C1 segment of cervical spinal cord (tissue), 14 donors: ENCODE measurements at places on chromosomes 3 and 15.
A peak's percentile ranks its signal among the peaks of the same experiment; 100 is the strongest.

GRCh38 chr15:98674336-98674735 lies 26.0 kb downstream of the IGF1R start:
- no peak for DNase-seq

DNA sequence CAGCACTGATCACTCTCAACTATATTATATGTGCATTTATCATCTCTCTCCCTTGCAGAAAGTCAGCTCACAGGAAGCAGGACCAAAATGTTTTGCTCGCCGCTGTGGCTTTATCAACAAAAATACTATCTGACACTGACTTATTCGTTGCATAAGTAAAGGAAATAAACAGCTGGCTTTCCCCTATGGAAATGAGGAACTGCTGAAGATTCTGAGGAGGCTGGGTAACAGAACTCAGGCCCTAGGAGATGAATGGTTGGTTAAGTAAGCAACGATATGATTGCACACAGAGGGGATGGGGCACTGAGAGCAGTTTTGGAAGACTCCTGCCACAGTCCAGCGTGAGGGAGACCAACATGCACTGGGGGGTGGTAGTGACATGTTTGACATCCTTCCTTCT lies 181.1 kb downstream of the STT3B start:
- DNase-seq: no peak

- no peak for DNase-seq
These were observed 10.3 kb downstream of the DCBLD2 start for GRCh38 chr3:98890965-98891910.

GRCh38 chr3:21913791-21914190 lies 162.8 kb upstream of the ZNF385D start:
- DNase-seq: no peak

GRCh38 chr15:67120839-67121643 lies 55.6 kb downstream of the SMAD3 start:
- no peak for DNase-seq

GRCh38 chr3:185079625-185080024 lies 73.2 kb downstream of the C3orf70 start:
- no peak for DNase-seq

GRCh38 chr15:52652286-52652685 lies 26.9 kb downstream of the ATOSA start:
- no peak for DNase-seq

GRCh38 chr15:79942741-79943481 lies 28.1 kb downstream of the BCL2A1 start:
- DNase-seq: no peak

DNA sequence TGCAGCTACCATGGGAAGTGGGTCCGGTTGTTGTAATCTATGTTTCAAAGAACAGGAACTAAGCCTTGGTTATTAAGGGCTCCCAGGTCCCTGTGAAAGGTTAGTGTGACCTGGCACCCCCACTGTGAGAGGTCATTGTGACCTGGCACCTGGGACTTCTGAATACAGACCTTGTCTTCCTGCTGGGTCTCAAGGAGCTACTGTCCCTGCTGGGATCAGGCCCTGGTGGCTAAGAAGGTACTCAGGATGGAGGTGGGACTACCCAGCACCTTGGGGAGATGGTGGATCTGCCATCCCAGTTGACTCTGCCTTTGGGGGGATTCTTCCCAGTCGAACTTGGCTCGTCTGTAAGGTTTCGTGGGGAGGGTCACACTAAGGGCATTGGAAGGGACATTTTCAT lies 10.3 kb upstream of the SLCO2A1 start:
- DNase-seq: no peak

DNA sequence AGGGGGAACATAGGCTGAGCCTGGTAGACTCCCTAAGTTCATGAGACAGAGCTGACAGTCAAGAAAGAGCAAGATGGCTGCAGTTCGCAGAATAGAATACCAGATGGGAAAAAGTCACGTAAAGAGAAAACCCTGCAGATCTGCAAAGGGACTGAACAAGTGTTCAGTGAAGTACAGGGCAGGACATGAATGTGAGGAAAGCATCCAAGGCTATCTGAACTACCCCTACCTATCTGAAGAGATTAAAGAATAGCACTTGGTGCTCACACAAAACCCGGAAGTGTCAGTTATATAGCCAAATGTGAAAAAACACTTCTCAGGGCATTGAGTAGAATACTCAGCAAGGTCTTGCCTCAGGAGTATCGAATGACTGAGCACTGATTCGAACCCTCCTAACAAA lies 44.0 kb downstream of the GOLGB1 start:
- DNase-seq: no peak

- no peak for DNase-seq
These were observed 14.2 kb downstream of the POC1A start for GRCh38 chr3:52140000-52140399.

DNA sequence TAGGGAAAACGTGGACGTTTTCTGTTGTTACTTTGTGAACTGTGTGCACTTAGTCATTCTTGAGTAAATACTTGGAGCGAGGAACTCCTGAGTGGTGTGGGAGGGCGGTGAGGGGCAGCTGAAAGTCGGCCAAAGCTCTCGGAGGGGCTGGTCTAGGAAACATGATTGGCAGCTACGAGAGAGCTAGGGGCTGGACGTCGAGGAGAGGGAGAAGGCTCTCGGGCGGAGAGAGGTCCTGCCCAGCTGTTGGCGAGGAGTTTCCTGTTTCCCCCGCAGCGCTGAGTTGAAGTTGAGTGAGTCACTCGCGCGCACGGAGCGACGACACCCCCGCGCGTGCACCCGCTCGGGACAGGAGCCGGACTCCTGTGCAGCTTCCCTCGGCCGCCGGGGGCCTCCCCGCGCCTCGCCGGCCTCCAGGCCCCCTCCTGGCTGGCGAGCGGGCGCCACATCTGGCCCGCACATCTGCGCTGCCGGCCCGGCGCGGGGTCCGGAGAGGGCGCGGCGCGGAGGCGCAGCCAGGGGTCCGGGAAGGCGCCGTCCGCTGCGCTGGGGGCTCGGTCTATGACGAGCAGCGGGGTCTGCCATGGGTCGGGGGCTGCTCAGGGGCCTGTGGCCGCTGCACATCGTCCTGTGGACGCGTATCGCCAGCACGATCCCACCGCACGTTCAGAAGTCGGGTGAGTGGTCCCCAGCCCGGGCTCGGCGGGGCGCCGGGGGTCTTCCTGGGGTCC lies at the start of gene TGFBR2:
Gene TGFBR2, plus strand, starts transcription at position 301 of the 731 bp plus-strand sequence. Its CDS starts 283 bp downstream, at position 584.
- no peak for DNase-seq

DNA sequence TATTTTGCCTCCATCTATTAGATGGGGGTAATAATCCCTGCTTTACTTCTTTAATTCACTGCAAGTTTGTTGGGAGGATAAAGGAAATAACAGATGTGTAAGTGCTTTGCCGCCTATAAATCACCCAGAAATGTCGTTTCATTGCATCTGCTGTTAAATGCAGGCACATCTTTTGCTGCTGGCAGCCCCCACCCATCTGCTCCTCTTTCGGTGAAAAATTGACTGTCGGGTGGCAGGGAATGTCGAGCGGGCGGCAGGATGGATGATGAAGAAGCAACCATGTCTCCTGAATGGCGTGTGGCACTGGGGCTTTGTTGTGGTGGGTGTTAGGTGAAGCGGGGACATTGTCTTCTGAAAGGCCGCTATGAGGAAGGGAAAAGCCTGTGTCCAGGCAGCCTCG lies 543 bp upstream of the REC114 start:
- no peak for DNase-seq

DNA sequence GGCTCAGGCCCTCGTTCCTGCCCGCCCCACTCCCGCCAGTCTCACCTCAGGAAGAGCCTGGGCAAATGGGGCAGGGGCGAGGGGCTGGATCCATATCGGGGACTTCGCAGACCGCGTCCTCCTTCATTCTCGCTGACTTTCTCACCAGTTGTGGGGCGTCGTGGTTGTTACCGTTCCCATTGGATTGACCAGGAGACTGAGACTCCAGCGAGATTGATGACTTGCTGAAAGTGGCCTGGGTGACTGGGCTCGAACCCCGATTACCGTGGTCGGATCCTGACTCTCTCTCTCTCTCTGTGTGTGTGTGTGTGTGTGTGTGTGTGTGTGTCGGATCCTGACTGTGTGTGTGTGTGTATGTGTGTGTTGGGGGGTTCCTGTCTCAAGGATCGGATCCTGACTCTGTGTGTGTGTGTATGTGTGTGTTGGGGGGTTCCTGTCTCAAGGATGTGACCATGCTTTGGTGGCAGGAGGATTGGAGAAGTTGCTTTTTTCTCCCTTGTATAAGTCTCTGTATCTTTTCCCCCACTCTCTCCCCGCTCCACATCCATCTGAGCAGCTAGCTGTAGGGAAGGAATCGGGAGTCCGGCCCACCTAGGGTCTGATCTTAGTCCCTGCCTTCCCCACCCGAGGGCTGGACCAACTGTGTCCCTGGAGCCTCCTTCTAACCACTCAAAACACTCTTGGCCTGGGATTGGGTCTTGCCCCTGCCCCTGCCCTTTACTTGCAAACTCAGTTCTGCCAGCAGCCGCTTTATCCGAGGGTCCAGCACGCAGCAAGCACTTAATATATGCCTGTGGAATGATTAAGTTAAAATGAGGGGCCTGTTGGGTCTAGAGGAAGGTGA lies 603 bp downstream of the PLEKHO2 start:
- peak; percentile 53 for DNase-seq

- no peak for DNase-seq
These were observed 544.1 kb downstream of the TUSC7 start for GRCh38 chr3:117253636-117254035.

DNA sequence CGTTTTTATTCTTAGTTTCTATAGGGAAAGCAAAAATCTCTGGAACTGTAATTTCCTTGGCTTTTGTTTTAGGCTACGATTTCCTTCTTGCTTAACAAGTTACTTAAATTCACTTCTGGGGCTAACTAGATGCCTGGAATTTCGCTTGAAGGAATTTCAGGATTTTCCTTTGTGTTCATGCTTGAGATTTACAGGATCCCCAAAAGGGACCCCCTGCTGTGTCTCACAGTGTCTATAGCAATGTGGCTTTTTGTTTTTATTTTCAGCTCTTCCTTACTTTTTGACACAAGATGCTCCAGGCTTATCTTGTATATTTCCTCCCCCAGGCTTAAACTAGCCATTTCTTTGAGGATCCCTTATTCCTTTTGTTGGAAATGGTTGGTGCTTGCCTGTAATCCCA lies 95.5 kb upstream of the DPPA4 start:
- DNase-seq: no peak

DNA sequence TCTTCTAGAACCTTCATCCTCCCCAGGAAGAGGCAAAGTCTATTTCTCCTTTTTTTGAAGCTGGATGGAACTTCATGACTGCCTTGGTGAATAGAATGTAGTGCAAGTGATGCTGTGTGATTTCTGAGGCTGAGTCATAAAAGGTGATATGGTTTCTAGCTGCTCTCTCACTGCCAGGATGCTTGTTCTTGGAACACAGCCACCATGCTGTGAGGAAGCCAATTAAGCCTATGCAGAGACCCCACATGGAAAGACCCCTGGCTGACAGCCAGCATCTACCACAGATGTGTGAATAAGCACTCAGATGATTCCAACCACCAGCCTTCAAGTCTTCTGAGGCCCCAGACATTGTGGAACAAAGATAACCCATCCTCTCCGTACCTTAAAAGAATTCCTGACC lies 57.0 kb downstream of the ISL2 start:
- no peak for DNase-seq

GRCh38 chr3:121942116-121942786 lies 48.0 kb downstream of the SLC15A2 start:
- no peak for DNase-seq

- no peak for DNase-seq
These were observed 121.4 kb upstream of the MEIS2 start for GRCh38 chr15:37221671-37222145.

DNA sequence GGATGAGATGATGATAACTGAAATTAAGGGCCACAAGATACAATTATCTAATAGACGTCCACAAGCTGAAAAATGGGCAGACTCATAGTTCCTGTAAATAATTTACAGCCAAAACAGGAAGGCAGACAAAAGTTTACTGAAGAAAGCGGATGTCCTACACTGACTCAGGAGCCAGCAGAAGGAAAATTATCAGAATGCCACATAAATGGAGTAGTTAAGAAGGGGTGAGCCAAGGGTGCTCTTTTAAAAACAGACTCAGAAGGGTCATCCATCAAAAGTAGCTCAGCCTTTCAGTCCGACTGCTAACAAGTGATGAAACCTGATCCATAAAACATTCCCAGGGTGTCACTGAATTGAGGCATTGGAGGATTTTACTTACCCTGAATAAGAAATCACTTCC lies 39.8 kb downstream of the TUSC7 start:
- DNase-seq: no peak

GRCh38 chr3:15023719-15024118 lies 41.4 kb downstream of the MRPS25 start:
- no peak for DNase-seq

GRCh38 chr3:111979434-111980038 lies 710 bp downstream of the ABHD10 start:
- no peak for DNase-seq

DNA sequence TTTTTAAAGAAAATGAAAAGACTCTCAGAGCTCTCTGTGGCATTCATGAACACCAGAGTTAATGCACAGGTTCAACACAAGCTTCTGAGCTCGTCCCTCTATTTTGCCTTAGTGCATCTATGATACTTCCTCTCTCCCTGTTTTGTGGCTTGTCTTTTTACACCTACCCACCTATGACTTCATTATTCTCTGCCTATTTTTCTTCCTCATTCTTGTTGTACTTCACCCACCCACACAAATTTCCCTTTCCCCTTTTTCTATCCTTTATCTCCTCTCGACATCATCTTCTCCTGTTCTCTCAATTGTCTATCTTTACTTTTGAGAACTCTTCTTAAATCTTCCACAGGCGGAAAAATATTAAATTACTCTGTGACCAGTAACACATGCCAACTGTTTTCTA lies 48.6 kb downstream of the OR5H15 start:
- DNase-seq: no peak

GRCh38 chr3:134638385-134639030 lies 12.3 kb downstream of the KY start:
- no peak for DNase-seq

- no peak for DNase-seq
These were observed 3.4 kb downstream of the SNX33 start for GRCh38 chr15:75650908-75651809.

GRCh38 chr3:71010726-71011455 lies 572.6 kb downstream of the FOXP1 start:
- DNase-seq: no peak

DNA sequence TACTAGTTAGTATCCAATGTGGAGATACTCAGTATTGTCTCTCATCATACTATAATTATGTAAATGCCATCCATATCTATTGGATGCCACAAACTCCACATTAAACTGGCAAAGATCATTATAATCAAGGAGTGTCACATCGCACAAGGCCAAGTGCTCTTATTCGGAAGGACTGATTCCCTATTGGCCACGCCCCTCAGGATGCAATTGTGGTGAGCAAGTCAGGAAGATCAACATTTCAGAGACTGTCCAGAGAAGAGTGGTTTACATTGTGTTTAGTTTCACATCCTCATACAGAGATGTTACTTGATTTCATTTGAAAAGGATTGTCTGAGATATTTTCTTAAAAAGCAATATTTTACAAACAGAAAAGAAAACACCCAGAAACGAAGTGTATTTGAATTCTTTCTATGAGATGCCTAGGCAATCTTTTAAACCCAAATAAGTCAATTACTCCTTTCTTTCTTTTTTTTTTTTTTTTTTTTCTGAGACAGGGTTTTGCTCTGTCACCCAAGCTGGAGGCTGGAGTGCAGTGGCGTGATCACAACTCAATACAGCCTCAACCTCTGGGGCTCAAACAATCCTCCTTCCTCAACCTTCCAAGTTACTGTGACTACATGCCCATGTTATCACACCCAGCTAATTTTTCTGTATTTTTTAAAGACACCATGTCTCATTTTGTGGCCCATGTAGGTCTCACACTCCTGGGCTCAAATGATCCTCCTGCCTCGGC lies 369.1 kb downstream of the RBMS3 start:
- DNase-seq: no peak

GRCh38 chr15:101182215-101182614 lies 69.6 kb downstream of the CHSY1 start:
- DNase-seq: no peak

- DNase-seq: no peak
These were observed 68.1 kb downstream of the STRIT1 start for GRCh38 chr3:155225417-155225816.
